ENCODE measurements at places on chromosomes 5 and 9. TPM values are rescaled to one million over a fixed set of nuclear protein-coding genes. Genes with fewer than 3 reads are reported as not detected.

DNA sequence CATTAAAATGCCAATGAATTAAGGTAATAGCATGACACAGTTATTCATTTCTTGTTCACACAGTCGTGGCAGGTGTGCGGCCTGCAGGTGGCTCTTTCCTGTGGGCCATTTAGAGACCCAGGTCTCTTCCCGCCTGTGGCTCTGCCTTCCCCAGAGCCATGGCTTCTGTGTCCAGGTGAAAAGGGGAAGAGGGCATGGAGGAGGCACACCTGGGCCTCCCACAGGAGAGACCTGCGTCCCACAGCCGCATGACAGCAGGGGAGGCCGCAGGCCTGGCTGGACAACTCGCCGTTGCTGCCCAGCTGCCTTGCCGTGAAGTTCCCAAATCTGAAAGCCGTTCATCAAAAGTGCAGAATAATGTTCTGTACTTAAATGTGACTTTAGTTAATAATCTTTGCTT is 14.4 kb upstream of the PLEKHG4B start:
- no peak for DNase-seq

DNA sequence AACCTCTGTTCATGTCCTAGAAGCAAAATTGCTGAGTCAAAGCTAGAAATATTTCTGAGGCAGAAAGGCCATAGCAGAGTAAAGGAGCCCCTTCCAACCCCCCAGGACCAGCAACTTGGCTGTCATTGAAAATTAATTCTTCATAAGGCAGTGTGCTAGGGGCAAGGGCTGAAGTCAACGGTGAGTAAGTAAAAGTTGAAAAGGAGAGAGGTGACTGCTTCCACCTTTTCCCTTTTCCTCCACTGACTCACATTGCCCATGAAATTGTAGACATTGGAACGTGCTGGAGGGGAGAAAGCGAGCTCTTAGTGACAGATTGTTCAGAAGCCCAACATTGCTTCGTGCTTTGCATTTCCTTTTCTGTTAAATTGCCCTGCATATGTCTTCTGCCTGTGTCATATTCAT is 19.1 kb downstream of the GLRA1 start:
- no peak for DNase-seq

The KIF12 gene
- total RNA-seq: not detected

DNA sequence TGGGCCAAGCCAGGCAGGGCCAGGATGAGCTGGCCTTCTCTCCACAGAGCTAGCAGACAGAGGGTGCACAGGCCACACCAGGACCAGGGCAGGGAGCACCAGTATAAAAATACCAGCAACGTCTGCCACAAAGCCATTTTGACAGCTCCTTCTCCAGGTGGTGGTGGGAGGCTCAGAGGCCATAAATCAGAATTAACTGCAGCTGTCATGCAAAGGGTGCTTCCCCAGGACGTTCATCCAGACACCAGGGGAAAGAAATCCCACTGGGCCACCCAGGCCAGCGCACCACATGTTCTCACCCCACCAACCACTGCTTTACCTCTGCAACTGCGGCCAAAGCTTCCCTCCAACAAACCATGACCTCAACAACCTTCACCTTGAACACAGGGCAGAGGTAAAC is 403.7 kb upstream of the TRPC7 start:
- DNase-seq: no peak

The MLANA gene
- total RNA-seq: not detected
